ENCODE measurements at places on chromosomes 6 and 20.

- DNase-seq = no peak
Observed at GRCh38 chr20:33255005-33255404, 19.2 kb downstream of the BPIFA1 start.

- peak; percentile 4 for DNase-seq
Observed at GRCh38 chr6:28282926-28283325, 1.6 kb downstream of the PGBD1 start.

DNA sequence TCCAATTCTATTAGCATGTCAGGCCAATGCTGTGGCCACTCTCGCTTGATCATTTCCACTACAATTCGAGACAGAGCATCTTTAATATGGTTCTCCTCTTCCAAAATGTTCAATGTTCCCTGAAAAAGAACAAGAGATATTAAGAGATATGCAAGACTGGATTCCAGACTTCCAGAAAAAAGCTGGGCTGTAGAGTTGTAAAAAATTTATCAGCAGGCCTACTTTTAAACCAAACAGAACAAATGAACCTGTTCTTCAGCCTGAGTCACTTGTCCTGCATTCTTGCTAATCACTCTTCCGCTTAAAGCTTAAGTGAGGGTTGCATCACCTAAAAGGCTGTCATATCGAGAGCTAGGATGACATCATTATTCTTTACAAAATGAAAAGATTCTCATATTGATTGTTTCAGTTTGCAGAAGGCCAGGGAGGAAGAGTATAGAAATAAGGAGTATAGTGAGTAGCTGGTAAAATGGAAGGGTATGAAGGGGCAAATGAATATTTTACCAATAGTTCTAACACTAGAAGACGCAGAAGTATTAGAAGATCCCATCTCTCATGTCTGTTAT, 4.9 kb downstream of the XPO5 start:
- no peak for DNase-seq

DNA sequence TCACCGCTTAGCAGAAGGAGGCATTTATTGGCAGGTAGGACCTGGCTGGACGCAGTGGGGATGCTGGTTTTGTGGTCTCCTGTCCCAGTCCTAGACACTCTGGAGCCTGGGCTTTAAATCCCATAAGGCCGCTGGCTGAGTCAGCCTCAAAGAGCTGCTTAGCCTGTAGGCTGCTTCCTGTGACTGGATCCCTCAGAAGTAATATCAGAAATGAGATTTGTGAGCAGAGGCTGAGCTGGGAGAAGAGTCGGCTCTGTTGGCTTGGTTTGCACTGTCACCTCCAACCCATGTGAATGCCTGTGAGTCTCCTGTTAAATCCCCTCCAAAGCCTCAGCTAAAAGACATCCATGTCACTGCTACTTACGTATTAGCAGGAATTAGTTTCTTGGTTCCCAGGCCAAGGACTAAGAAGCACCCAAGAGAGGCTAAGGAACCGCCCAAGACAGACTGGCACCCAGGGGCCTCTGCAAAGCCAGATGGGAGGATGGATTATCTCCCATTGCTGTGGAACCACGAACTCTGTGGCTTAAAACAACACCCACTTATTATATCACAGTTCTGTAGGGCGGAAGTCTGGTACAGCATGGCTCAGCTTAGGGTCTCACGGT, 289.4 kb downstream of the CDC5L start:
- DNase-seq = peak; percentile 99

- DNase-seq = no peak
Observed at GRCh38 chr20:10807013-10807412, 133.2 kb upstream of the JAG1 start.

DNA sequence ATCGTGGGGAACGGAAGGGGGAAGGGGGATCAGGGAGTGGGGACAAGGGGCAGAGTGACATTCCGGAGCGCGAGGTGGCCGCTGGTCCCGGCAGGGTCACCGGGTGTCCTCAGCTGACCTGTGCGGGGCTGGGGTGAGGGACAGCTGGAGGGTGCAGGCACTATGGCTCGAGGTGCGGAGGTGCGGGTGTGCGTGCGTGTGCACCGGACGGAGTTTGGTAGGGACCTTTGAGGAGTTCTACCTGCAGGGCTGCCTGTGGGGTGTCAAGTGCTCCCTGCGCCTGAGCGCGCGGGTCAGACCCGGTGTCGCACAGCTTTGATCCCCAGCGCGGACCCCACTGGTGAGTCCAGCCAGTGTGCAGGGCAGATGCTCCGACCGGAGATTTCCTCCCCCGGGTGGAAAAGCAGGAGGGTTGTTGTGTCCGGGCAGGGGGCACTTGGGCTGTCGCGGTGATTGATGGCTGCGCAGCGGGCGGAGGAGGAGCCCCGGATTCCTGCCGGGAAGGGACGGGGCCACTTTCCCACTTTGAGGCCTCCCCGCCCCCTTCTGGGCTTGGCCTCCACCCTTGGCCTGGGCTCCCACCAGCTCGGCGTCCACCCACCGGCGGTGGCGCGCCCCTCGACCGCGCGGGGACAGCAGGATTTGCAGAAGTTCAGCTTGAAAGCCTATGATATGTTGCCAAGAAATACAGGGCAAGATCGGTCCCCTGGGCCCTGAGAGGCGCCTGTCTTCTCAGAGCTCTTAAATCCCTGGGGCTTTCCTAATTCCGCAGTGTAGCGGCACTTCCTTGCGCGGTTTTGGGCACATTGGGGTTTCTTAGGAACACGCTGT, 658 bp downstream of the RIN2 start:
- peak; percentile 90 for DNase-seq

- DNase-seq = no peak
Observed at GRCh38 chr6:74976701-74977100, 229.2 kb downstream of the COL12A1 start.

- peak; percentile 62 for DNase-seq
Observed at GRCh38 chr6:106547601-106548453, 81.5 kb downstream of the RTN4IP1 start.

- DNase-seq = no peak
Observed at GRCh38 chr6:4727217-4727616, 49.0 kb upstream of the CDYL start.
